Mononuclear cell (primary cell): ENCODE measurements at places on chromosomes 5 and 9. TPM values are rescaled to one million over a fixed set of nuclear protein-coding genes. Genes with fewer than 3 reads are reported as not detected.

BARHL1 gene
- not detected for total RNA-seq

SLC6A19 gene
- not detected for total RNA-seq

SLC23A1 gene
- total RNA-seq: not detected

COL23A1 gene
- total RNA-seq: 0.10 TPM

TTC16 gene
- 1.9 TPM for total RNA-seq
